ENCODE measurements at places on chromosomes 7 and 10.
A peak's percentile ranks its signal among the peaks of the same experiment; 100 is the strongest.

DNA sequence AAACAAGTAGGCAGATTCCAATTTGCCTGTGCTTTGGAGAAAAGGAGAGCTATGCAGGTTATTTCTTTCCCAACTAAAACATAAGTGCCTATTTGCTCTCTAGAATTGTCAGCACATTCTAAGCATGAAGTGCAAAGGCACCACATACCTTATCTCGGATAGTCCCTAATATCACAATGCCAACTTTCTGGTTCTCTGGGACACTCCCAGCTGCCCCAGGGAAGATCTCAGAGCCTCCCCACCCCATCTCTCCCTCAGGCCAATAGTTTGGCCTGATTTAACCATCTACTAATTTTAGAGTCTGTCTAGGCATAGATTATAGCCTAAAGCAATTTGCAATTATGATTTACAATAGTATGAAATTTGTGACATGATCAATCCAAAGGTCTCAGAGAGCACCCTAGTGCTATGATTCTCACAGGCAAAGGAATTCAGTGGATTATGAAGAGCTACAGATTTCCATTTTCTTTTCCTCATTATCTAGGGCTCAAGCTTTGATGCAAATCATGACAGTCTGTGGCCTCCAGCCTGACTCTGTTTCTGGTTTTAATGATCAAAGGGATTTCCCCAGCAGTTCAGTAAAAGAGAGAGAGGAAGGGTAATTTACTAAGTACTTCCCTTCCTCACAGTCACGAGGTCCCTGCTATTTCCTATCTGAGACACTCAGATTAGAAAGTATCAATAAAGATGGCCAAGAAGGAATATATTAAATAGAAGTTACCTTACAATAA, 29.0 kb upstream of the IL6 start:
- DNase-seq = no peak

- no peak for DNase-seq
Observed at GRCh38 chr7:40885503-40885902, 750.7 kb downstream of the SUGCT start.

DNA sequence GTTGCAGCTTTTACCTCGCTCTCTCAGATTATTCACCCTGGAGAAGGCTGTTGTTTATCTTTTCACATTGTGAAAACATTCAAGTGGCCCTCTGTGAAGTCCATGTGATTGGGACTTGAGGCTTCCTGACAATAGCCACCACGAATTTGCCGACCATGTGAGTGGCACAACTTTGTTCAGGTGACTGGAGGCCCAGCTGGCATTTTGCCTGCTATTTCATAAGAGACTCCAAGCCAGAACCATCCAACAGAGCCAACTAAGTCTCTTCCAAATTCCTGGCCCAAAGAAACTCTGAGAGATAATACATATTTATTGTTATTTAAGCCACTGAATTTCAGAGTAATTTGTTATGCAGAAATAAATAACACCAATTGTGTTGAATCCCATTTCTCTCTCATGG, 38.2 kb upstream of the CCSER2 start:
- DNase-seq = no peak

DNA sequence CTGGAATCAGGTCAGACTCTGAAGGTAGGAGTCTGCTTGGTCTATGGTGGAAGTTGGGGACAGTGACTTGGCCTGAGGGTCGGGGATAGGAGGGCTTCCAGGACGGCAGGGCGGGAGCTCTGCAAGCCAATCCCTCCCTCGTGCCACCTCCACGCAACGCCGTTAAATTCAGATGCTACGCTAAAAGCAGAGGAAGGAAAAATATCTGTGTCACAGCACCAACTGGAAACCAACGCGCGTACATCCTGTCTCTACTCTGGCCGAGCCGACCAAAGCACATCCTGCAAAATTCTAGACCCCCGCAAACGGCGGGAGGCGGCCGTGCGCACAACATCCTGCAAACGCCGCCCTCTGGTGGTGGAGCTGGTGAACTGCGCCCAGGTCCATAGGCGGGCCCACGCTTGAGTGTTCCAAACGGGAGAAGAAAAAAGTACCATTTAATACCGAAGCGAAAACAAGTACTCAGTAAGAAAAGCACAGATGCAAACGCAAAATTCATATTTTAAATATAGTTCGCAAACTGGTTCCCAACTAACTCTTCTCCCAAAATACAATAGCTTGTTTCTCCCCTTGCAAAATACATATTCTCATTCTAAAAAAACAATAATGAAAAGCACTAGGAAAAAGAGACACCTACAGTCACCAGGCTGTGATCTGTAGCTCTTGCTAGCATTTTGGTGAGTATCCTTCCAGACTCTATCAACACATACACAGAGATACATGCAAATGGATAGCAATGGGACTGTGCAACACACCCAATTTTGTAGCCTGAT, 45.7 kb upstream of the HSPA12A start:
- peak; percentile 60 for DNase-seq

GRCh38 chr7:13829914-13830900, 159.3 kb downstream of the ETV1 start:
- no peak for DNase-seq

- no peak for DNase-seq
Observed at GRCh38 chr7:157607218-157607617, 270.4 kb downstream of the DNAJB6 start.

GRCh38 chr7:106679153-106679931, 18.4 kb upstream of the CCDC71L start:
- no peak for DNase-seq

GRCh38 chr7:129574487-129574886, 37.0 kb upstream of the NRF1 start:
- DNase-seq = no peak

All from stimulated activated CD8-positive, alpha-beta memory T cell treated with anti-CD3 and anti-CD28 coated beads, Interleukin-4, amount 100 ng/mL, for 4 hours (primary cell).